Lower lobe of right lung (tissue), 2 donors: ENCODE measurements at places on chromosomes 7 and 10. TPM values are rescaled to one million over a fixed set of nuclear protein-coding genes. Genes with fewer than 3 reads are reported as not detected.
A peak's percentile ranks its signal among the peaks of the same experiment; 100 is the strongest.

GRCh38 chr7:106278695-106279094, 6.1 kb downstream of the NAMPT start:
- no peak for DNase-seq

- DNase-seq: no peak
These were observed 1.2 kb downstream of the TBXAS1 start for GRCh38 chr7:139830292-139830691.

GRCh38 chr7:4692055-4692454, 10.0 kb downstream of the FOXK1 start:
- DNase-seq: no peak

DNA sequence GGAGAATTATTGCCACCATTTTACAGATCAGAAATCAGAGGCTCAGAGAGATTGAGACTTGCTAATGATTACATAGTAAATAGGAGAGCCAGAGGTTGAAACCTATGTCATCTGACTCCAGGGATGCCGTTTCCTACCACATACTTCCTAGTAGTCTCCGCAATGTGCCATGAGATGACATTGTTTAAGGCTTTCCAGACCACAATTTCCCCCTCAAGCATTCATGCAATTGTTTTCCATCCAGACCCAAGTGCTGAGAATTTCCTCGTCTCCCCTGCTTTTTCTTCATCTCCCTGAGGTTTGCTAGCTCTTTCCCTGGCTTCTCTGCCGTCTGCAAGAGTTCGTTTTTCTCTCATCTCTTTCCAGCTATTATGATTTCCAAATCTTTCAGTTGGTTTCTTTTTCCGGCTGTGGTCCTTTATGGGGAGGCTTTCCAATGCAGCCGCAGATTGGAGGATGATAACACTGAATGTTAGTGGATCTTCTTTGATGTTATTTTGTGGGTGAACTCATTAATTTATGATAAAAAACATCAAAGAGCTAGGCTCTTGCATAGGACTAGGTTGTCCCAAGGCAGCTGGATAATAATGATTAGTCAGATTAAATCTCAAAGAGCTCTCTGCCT, 6.9 kb upstream of the GOLGA7B start:
- no peak for DNase-seq

The TEX36 gene
- not detected for total RNA-seq

DNA sequence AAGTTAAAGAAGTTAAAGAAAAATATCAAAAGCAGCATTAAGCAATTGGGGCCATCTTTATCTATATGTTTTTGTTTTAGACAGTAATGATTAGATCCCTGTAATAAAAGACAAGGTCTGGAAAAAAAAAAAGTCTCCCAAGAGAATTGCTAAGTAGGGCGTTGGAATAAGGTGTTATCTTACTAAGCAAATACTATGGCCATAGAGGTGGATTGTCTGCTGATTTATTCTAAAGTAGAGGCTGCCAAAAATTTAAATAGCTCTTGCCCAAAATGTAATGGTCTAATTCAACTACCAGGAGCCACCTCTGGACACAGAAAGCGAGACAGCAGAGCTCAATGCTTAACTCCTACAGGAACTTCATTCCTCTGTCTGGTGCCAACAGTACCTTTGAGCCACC, 71.6 kb downstream of the HERPUD2 start:
- no peak for DNase-seq

- no peak for DNase-seq
These were observed 248.3 kb downstream of the CDK14 start for GRCh38 chr7:90844421-90844820.

DNA sequence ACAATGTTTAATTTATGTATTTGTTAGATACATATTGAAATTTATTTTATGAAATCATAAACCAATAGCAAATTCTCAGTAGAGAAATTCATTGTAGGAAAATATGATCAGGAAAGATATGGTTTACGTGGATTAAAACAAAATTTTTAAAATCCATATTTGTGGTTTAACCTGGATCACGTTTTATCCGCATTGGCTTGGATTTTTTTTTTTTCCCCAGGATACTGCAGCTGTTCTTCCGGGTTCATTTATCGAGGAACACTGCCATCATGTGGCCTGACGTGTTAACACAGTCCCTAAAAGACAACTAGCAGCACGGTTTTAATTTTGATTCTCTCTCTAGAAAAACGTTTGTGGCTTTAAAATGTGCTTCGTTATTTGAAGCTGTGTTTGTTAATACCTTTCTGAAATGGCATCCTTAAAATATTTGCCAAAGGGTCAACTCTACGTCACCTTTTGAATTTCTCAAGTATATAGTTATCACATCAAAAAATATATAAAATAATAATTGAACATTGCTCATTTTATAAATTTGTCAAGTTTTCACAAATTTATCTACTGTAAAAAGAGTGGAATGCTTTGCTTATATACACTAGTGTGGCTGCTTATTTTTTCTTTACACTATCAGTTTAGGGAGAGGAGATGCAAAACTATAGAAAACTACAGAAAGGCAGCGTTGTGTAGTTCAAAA, 8.7 kb upstream of the ASB4 start:
- peak; percentile 49 for DNase-seq

The PRPS1L1 gene
- total RNA-seq: not detected

The INPP5A gene
- total RNA-seq: 34.1 TPM

The DNAJC9 gene
- 13.9 TPM for total RNA-seq

The PLAU gene
- 29.0 TPM for total RNA-seq

DNA sequence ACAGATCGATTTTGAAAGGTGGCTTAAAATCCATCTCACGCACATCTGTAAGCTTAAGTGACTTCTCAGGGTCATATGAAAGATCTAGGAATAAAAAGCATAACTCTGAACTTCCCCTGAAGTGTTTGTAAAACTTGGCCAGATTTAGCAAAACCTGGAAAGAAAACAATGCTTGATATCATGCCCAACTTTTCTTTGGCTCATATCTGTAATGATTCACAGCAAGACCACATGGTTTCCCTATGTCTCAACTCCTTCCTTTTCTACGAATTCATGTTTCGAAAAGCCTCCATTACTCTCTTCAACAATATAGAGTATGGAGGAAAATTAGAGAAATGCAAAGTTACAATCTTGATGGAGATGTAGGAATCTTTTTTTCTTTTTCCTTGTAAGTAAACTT, 20.1 kb upstream of the CABCOCO1 start:
- DNase-seq: no peak

GRCh38 chr10:29254123-29255046, 34.5 kb upstream of the LYZL1 start:
- DNase-seq: no peak

The TNS3 gene
- 174 TPM for total RNA-seq

DNA sequence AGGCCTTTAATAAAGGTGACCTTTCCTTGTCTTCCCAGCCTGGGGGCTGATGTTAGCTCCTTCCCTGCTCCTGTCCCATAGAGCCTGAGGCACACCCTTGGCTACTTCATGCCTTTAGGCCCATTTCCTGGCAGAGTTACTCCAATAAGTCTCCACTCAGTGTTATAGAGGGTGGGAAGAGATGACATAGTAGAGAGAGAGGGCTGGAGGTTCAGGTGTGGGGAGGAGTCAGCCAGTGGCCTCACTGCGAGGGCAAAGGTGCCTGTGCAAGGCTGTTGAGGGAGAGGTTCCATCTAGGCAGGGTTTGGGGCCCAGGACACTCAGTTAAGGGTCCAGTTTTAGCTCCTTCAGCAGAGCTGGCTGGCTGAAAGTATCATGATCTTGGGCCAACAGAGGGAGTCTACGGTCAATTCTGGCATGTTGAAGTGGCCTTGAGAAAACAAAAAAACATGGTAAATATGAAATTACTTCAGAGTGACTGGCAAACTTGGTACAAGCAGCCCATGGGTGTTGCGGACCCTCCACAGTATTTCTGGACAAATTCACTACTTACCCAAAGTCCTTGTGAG, 67.9 kb downstream of the ZNF783 start:
- DNase-seq: no peak

DNA sequence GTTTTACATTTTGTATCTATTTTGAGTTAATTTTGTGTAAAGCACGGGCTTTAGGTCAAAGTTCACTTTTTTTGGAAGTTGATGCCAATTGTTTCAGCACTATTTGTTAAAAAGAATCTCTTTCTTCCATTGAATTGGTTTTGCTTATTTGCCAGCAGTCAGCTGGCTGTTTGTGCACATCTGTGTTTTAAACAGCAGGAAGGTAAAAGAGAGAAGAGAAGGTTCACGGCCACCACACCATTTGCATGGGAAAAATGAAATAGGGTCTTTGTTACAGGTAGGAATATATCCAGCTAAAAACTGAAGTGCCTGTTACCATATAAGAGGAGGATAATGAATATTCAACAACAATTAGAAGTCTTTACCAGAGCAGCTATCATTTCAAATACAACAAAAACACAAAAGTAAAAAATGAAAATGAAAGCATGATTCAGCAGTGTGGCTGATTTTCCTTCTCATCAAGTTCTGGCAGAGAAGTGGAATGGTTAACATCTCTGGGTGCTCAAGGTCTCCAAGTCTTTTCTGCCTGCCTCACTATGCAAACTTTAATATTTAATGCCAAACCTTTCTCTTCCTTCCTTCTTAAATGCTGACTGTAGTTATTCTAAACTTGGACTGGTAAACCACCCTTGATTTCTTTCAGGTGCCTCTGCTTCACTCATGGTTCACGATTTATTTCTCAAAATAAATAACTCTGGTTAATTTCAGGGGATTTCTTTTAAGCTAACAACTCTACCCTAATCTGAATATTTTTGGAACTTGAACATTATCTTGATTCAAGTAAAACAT, 841.5 kb downstream of the GRM8 start:
- DNase-seq: no peak

- no peak for DNase-seq
These were observed 8.3 kb downstream of the BRAT1 start for GRCh38 chr7:2546776-2547586.

GRCh38 chr7:103811997-103812396, 177.5 kb downstream of the RELN start:
- no peak for DNase-seq

DNA sequence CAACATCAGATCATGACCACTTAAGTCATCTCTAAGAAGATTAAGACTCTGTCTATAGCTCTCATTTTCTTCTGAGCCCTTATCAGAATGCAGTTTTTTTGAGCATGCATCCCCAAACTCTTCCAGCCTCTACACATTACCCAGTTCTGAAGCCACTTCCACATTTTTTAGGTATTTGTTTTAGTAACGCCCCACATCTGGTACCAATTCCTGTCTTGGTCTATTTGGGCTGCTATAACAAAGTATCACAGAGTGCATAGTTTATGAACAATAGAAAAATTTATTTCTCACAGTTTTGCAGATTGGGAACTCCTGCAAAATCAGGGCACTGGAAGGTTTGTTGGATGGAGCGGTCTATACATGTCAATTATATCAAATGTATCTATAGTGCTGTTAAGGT, 107.7 kb upstream of the KCND2 start:
- DNase-seq: no peak

- DNase-seq: no peak
These were observed 2.6 kb upstream of the METTL27 start for GRCh38 chr7:73844848-73845460.

The WDR86 gene
- total RNA-seq: 4.4 TPM

DNA sequence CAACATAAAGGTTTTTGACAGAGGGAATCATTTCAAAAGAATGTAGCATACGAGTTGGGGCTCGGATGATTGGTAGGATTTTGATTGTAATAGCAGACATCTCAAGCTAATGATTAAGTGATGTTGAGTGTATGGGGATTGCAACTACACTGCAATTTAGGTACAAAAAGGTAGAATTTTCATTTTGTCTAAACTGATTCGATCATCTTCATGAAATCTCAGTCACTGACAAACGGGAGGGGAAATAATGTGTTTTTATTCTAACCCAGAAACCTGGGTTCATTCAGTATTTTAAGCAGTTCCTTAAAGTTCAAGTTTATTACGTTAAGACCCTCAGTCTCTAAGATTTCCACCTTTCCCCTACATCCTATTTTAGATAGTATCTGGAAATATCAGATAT, 3.9 kb upstream of the PHYHIPL start:
- DNase-seq: no peak

DNA sequence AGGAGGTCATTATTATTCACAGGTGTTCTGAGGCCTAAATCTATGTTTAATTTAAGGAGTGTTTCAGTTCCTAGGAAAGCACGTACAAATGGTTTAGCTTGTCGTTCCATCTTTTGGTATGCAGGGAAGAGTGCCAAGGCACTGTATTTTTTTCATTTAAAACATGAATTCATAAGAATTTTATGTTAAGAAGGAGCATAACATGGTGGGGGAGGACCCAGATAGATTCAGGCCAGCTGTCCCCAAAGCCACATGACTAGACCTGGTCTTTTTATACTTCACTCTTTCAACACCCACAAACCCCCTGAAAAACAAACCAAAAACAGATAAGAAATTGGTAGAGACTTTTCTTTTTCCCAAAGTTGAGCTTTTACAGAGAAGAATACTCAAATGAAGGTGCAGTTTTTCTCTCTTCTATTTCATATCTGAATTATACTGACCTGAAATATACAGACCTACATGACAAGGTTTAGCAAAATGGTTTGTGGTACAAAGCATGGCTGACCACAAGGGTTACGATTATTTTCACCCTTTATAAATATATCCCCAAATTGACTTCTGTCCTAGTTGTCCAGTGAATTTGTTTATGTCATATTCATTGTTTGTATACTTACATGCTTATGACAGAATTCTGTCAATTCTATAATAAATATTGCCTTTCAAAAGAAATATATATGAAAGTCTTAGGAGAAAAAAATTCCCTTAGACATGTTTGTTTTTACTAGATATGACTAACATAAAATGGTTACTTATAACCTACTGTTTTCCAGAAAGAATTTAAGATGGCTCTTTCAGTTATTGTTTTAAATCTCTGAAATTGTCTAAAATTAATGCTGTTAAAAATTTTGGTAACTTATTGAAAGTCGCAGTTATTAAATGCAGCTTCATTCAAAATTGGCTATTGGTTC, 71.3 kb downstream of the AP3M1 start:
- no peak for DNase-seq

The INHBA gene
- 81.2 TPM for total RNA-seq

The MAGI2 gene
- total RNA-seq: 15.3 TPM

The TDRD1 gene
- total RNA-seq: 0.09 TPM

The FGL2 gene
- total RNA-seq: 33.0 TPM

The AASS gene
- total RNA-seq: 24.2 TPM

The SLC39A12 gene
- 0.41 TPM for total RNA-seq

GRCh38 chr10:19412531-19412930, 363.9 kb downstream of the MALRD1 start:
- DNase-seq: no peak

DNA sequence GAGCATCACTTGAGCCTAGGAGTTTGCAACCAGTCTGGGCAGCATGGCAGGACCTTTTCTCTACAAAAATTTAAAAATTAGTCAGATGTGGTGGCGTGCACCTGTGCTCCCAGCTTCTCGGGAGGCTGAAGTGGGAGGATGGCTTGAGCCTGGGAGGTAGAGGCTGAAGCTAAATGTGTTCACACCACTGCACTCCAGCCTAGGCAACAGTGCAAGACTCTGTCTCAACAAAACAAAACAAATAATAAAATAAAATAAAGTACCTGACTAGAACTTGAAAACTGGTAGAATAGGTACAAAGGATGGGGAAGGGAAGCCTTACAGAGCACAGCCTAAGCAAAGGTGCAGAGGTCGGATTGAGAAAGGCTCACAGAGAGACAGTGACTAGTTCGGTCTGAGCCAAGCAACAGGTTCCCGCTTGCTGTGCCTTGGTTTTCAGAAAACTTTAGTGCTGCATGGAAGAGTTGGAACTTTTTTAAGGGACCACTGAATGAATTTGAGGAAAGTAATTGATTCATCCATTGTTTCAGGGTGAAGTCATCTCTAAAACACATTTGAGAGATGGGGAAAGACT, 100.1 kb upstream of the STK17A start:
- no peak for DNase-seq

- no peak for DNase-seq
These were observed 85.9 kb downstream of the ANK3 start for GRCh38 chr10:60303778-60304177.

- no peak for DNase-seq
These were observed 88.4 kb downstream of the SH3PXD2A start for GRCh38 chr10:103766751-103767505.

- DNase-seq: no peak
These were observed 357.5 kb upstream of the SHH start for GRCh38 chr7:156169474-156170370.
